Umbilical cord (tissue), 2 donors: ENCODE measurements at places on chromosomes 1 and 21.
A peak's percentile ranks its signal among the peaks of the same experiment; 100 is the strongest.

DNA sequence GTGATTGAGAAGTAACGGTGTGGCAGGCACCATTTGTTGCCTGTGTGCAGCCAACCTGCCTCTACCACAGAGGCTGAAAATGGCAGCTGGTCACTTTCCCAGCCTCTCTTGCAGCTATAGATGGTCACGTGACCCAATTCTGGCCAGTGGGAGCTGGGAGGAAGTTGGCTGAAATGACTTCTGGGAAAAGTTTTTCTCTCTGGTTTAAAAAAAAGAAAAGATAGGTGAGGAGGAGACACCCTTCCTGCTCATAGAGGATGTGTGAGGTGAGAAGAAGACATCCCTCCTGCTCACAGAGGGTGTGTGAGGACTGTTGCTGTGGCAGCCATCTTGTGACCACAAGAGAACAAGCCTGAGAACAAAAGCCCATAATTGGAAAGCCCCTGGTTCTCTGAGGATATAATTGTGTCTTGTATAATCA, 122.8 kb downstream of the SYF2 start:
- no peak for DNase-seq

GRCh38 chr1:26031611-26032220, 10.1 kb downstream of the EXTL1 start:
- DNase-seq, result peak; percentile 98

DNA sequence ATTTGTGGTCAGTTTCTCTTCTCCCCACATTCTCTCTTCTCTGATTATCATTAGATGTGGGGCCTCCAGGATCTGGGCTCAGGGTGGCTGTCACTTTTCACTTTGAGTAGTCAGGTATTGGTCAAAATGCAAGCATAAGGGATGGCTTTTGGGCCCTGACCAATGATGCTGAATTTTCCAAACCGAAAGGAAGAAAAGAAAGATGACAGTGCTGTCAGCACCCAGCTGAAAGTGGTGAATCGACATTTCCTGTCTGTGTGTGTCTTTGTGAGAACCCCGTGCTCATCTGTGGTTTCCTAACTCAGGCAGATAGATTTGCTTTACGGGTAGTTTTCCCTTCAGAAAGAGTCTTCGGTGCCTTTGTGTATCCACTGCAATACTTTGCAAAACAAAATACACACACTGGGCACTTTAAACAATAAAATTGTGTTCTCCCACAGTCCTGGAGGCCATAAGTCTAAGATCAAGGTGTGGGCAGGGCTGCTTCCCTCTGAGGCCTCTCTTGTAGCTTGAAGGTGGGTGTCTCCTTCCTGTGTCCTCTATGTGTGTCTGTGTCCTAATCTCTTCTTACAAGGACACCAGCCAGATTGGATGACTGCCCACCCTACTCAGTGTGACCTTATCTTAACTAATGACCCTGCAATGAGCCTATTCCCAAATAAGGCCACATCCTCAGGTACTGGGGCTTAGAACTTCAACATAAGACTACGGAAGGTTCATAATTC, 274.8 kb upstream of the AJAP1 start:
- DNase-seq, result no peak

- no peak for DNase-seq
Measured at GRCh38 chr21:27196651-27197050, 229.8 kb upstream of the ADAMTS5 start.

- no peak for DNase-seq
Measured at GRCh38 chr1:23594927-23595353, 35.6 kb upstream of the ID3 start.

DNA sequence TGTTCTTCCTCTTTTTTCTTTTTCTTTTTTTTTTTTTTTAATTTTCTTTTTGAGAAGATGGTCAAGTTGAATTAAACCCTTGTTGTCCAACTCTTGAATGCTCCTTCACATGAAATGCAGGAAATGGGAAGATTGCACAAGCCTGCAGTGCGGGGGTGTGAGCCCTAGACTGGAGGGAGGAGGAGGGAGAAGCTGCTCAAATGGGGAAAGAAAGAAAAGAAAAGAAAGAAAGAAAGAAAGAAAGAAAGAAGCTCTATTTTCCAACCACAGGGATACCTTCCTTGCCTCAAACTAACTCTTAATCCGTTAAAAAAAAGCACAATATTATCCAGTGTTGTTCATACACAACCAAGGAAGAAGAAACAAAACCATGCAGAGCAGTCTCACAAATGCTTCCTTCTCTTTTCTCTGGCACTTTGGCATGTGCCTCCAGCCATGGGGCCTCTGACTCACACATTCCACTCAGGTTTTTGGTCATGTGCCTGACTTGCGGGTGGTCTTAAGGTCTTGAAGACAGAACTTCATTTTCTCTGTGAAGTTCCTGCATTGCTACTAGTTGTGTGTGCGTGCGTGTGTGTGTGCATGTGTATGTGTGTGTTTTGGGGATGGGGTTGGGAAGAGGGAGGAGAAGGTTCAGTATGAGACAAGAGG, 276.1 kb downstream of the RPS6KC1 start:
- DNase-seq, result peak; percentile 19
